ENCODE measurements at places on chromosomes 12 and 14.

- peak; percentile 45 for DNase-seq
Observed at GRCh38 chr12:11758510-11759493, 109.3 kb downstream of the ETV6 start.

DNA sequence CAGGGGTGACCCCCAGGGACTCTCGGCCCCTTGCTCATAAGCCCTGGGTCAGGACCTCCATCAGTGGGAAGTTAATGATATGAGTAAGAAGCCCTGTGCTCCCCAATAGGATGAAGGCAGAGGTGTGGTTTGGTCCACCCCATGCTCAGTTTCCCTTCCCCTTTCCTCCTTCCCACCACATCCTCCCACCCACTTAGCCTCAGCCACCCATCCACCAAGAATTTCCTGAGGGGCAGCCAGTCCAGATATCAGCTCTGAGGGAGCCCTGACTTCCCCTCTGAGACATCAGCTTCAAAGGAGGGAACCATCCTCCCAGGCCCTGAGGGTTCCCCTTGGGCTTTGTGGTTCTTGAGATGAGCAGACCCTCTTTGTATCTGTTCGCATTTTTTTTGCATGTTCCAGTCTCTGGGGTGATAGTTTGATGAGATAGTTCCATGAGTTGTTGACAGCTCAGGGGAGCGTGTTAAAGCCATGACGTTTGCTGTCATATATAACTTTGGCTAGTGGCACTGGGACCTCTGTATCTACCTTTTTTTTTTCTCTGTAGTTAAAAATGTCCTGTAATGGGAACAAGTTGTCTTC, 71.2 kb downstream of the LGMN start:
- peak; percentile 71 for DNase-seq

DNA sequence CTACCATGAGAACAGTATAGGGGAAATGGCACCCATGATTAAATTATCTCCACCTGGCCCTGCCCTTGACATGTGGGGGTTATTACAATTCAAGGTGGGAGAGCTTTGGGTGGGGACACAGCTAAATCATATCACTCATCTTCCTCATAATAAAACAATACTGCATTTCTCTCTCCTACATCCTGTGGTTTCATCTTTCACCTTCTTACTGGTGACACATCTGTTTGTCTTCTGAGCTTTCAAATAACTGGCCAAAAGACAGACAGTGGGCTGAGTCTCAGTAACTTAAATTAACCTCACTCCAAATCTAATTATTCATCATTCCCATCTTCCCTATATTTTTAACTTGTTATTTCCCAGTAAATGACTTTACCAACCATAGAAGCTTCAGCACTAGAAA, 729.7 kb upstream of the USP15 start:
- no peak for DNase-seq

- DNase-seq = no peak
Observed at GRCh38 chr12:27619308-27619707, 76.9 kb upstream of the REP15 start.

GRCh38 chr14:79551523-79551922, 659.8 kb downstream of the DIO2 start:
- DNase-seq = no peak

GRCh38 chr14:22535126-22535525, 53.9 kb downstream of the DAD1 start:
- DNase-seq = no peak

GRCh38 chr14:64525354-64525753, 15.2 kb upstream of the HSPA2 start:
- no peak for DNase-seq

- no peak for DNase-seq
Observed at GRCh38 chr12:122403831-122404230, 18.6 kb downstream of the CLIP1 start.

DNA sequence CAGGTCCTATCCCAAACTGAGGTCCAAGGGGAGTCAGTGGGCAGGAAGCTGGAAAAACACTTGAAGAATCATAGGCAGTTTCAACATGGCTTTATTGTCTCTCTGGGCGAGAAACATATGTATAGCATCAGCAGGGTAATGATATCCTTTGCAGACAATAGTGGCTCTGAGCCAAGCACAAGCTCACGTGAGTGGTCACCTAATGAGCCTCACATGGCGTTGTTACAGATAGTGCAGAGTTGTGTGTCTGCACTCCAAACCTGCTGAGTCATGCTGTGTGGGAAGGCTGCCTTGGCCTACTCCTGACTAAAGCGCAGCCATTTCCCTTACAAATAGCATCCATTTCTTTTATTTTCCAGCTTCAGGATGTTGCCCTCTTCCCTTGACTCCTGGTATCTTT, 105.2 kb upstream of the SYT1 start:
- no peak for DNase-seq

DNA sequence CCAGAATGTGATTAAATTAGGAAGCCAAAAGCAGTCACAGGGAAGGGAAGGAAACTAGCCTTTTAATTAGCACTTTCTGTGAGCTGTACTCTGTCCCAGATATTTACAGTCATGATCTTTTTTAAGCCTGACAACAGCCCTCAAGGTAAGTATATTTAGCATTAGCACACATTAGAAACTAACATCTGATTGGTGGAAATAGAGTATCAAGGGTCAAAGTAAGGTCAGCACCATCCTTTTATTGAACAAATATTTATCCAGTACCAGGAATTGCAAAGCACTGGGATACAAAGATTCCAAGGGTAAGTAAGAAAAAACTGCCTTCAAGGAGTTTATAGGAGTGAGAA, 28.2 kb downstream of the RPGRIP1 start:
- DNase-seq = no peak

DNA sequence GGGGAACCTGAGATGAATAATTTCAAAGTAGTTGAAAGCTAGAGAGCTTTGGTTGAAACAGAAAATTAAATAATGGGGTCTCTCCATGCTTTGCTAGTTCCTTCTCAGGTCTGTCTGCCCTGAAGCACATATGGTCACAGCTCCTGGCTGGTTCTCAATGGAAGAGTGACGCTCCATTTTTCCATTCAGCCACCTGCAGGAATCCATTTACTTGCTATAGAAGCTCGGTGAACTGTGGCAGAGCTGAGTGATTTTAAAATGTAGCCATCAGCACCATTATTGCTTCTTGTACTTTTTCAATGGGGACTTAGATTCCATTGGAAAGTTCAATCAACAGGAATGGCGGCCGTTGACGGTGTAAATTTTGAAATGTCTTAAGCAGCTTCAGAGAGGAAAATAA, 525.2 kb downstream of the GLT1D1 start:
- no peak for DNase-seq

GRCh38 chr14:54354096-54354495, 42.7 kb upstream of the CDKN3 start:
- no peak for DNase-seq

DNA sequence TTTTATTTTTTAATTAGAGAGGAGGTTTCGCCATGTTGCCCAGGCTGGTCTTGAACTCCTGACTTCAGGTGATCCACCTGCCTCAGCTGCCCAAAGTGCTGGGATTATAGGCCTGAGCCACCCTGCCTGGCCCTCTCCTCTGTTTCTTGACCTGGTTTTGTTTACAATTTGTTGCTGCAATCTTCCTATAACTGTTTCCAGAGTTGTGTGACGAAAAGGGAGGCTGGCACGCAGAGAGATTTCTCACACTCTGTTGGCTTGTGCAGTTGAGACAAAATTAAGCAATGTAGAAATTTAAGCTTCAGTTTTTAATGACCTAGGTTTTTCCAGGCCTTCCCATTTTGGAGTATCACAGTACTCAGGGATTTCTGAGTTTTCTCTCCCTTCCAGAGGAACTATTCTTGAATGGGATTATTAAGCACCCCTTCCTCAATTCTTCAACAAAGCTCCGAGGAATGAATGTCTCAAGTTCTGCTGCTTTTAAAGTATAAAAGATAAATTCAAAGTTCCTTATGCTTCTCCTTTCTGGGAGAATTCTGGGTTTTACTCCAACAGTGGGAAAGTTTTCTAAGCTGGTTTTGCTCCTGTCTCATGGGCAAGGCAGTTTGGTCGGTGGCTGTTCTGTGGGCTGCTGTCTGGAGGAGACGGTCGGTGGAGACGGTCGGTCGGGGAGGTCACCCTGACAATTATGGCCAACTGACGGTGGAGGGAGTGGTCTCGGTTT, 20.4 kb upstream of the FOS start:
- no peak for DNase-seq

DNA sequence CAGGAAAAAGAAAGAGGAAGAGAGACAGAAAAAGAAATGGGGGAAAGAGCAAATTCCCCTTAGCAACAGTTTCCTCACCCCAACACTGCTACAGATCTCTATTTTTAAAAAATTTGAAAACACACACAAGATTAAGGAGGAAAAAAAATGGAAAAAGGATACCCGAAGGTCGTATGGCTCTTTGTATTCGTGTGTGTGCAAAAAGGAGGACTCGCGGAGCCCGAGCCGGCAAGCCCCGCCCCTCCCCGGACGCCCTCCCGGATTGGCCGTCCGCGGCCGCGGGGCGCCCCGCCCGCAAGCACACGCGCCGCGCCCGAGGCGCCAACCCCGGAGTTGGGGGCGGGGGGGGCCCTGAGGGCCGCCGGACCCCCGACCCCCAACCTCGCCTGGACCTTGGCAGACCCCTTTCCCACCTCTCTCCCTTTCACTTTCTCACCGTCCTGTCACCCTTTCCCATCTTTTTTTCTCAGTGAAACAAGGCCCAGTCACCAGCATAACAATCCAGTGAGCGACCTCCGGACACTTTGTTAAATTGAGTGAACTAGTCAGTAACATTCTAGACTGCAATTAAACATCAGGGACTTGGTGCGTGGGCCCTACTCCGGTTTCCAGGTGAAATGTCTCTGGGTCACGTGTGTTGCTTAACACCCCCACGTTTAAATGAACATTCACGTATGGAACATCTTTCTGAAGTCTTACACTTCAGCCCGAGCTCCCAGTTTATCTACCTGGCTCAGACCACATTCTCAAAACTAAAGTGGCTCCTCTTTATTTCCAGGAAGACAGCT, at the start of gene C14orf93:
C14orf93 (minus strand) TSS at position 205 of the 788 bp plus-strand sequence. CDS start 11,120 bp downstream, outside the sequence.
- DNase-seq = peak; percentile 69

GRCh38 chr12:64450711-64451486, 1.0 kb upstream of the TBK1 start:
- peak; percentile 53 for DNase-seq

DNA sequence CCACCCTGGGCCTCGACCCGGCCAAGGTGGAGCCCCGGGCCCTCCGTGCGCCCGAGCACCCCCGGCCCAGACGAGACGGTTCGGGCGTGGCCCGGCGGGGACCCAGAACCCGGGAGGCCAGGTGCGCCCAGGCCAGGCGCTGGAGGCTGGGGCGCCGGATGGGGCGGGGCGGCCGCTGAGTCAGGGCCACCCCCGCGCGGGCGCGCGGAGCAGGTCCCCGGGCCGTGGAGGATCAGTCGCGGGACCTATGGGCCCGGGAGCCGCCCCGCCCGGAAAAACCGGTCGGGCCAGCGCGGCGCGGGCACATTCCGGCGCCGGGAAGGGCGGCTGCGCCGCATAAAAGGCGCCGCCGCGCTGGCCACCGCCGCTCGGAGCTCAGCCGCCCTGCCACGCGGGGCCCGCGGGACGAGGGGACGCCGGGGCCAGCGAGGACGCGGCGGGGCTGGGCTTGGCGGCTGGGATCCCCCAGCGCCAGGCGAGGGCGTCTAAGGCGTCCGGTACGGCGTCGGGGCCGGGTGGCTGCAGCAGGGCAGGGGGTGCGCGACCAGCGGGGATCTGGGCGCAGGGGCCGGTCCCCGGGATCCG, 21.5 kb upstream of the KIF26A start:
- DNase-seq = no peak

DNA sequence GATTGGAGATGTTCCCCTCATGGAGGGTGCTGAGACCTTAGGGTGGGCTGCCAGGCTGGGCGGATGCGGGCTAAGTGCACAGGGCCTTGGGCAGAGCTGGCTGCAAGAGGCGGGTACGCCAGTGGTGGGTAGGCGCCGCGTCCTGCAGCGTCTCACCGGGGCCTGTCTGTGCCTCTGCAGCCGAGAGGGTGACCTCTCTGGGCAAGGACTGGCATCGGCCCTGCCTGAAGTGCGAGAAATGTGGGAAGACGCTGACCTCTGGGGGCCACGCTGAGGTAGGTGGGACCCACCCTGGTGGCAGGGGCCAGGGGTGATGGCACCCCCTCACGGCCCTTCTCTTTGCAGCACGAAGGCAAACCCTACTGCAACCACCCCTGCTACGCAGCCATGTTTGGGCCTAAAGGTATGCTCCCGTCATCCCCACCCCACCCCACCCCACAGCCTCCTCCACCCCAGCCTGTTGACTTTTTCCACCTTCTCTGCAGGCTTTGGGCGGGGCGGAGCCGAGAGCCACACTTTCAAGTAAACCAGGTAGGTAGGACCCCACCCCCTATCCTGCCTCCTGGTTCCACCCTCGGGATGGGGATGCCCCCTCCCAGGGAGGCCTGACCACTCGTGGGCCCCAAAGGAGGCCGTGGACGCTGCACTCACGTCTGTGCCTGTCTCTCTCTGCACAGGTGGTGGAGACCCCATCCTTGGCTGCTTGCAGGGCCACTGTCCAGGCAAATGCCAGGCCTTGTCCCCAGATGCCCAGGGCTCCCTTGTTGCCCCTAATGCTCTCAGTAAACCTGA, 1.5 kb downstream of the CRIP1 start:
- no peak for DNase-seq

GRCh38 chr14:98834119-98834518, 437.9 kb downstream of the BCL11B start:
- no peak for DNase-seq

DNA sequence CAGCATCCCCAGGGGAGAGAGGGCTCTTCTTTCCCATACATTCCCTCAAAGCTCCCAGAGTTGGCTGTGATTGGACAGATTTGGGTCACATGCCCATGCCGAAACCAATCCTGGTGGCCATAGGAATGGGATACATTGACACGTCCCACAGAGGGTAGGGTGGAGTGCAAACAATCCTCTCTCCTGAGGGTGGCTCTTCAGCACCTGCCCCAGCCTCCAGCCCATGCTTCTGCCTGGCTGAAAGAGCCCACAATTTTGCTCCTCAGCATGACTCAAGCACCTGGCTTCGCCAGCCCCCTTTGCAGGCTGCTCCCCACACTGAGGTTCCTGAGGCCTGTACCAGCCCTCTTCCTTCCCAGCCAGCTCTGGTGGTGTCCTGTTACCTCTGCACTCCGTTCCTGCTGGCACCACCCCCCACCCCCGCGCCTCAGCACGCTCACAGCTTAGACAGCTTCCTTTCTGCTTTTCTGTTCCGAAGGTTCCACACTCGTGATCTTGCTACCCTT, 71.7 kb downstream of the CCDC92 start:
- no peak for DNase-seq

- no peak for DNase-seq
Observed at GRCh38 chr14:58763210-58763609, 125.4 kb downstream of the DACT1 start.

DNA sequence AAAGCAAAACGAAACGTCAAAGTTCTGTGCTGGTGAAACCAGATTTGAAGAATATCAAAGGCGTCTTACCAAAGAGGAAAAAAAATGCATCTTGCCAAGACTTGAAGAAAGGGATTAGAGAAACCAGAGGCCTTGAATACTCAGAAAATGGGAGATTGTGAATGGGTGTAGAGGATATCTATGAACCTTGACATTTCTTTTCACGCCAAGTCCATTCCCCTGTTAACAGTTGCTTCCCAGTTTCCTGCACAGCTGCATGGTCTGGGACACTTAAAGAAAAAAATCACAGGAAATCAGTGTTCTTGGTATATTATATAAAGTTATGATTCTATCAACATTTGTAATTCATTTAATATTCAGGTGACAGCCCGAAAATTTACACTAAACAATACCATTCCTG, 1.4 kb upstream of the GTF2A1 start:
- DNase-seq = no peak
